ENCODE measurements at places on chromosomes 5 and 9.
A peak's percentile ranks its signal among the peaks of the same experiment; 100 is the strongest.

DNA sequence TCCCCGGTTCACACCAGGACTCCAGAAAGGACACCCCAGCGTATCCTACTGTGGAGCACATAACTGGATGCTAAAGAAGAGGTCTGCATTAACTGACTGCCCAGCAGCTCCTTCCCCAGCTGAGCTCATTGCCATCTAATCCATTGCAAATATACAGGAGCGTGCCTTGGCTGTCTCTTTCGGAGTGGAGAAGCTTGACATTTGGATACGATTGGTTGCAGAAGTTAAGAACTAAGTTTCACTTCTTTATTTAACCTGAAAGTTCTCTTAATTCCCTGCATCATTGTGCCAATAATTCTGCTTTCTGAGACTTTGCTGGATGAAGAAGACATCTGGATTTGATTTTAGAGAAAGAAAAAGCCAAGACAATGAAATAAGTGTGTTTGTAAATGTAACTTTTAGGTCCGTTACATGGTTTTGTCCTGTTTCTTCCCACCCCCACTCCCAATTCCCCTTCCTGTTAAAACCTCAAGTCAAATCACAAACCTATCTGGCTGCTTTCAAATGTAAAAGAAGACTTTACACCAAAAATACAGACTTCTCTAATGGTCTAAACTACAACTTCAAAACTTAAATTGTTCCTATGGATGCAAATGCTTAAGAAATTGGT, 33.9 kb downstream of the TAS2R1 start:
- DNase-seq: no peak

GRCh38 chr5:139186261-139186660, 11.9 kb downstream of the SIL1 start:
- DNase-seq: no peak

DNA sequence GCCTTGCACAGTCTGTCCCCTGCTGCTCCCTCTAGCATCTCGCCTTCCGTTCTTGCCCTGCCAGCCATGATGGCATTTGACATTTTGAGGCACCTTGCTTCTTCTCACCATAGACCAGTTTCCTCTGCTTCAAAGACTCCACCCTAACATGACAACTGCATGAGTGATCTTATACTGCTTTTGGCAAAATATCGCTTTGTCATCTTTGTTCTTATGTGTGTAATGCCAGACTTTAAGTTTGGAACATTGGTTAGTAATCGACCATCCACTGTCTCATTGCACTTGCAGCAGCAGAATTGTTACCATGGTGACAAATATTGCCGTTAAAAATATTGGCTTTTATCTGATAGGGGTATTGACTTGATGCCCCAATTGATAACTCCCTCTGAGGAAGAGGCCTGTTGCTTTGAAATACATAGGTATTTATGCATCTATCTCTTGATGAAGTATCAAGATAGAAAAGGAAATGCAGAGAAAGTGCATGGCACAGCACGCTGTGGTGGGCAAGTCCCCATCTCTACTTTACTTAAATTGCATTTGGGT, 6.8 kb downstream of the GARIN3 start:
- no peak for DNase-seq

DNA sequence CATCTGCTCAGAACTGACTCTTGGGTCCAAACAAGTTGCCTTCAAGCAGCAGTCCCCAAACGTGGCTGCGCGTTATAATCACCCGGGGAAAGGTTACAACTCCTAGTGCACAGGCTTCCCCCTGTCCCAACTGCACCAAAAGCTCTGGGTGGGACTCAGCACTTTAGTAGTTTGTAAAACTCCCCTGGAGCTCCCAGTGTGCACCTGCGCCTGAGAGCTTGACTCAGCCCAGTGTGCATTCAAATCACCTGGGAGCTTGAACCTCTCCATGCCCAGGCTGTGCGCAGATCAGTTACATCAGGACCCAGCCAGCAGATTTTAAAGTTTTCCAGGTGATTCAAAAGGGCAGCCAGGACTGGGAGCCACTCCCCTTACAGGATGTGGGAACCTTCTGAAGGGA, 151.4 kb downstream of the COL23A1 start:
- no peak for DNase-seq

- no peak for DNase-seq
Observed at GRCh38 chr9:123637945-123638634, 282.1 kb downstream of the CRB2 start.

- DNase-seq: no peak
Observed at GRCh38 chr5:166262395-166262794, 2029.0 kb upstream of the WWC1 start.

- peak; percentile 45 for DNase-seq
Observed at GRCh38 chr9:113623851-113624485, 160.4 kb downstream of the RGS3 start.

GRCh38 chr9:69174616-69175463, 763 bp downstream of the TJP2 start:
- DNase-seq: peak; percentile 82

DNA sequence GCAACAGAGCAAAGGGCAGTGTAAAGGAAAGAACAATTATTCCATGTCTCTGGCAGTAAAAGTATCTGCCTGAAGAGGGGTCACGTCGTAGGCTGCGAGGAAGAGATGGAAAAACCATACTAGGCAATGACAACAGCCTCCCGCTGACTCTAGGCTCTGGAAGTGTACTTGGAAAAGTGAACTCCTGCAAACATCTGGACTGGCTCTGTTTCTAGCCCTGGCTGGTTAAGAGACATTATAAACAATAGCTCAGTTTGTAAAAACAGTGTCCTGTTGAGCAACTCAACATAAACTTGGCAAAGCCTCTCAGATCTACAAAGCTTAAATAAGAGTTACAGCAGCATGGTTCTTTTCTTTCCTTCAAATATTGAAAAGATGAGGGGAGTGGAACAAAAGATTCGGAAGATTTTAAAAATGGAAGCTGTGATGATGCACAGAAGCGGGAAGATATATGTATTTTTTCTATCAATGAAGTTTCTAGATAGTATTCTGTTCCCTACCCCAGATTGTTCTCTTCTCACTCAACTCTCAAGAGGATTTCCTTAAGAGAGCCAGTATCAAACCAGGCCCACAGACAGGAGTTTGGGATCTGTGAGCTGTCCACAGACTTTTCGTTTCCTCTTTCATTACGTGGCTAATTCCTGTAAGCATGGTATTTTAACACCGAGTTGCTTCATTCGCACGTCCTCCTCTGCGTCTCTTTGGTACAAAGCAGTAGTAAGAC, 79.4 kb downstream of the SPTLC1 start:
- DNase-seq: no peak

- peak; percentile 90 for DNase-seq
Observed at GRCh38 chr9:130183133-130183762, 11.0 kb downstream of the NCS1 start.

GRCh38 chr5:31487506-31487905, 44.4 kb downstream of the DROSHA start:
- no peak for DNase-seq

DNA sequence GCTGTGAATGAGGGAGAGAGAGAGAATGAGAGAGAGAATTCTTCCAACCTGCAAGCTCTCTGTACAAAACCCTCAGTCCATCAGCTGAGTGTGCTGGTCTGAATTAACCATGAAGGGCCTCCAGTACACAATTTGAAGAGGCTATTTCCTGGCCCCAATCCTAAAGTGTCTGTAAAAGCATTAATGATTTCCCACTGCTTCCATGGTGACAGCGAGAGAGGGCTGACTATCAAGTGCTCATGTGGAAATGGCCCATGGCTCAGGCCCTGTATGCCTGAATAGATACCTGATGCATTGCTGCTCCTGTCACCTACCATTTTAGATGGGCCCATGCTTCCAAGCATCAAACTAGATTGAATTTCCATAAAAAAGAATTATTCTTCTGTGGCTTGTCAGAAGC, 592.4 kb downstream of the KIF4B start:
- no peak for DNase-seq

DNA sequence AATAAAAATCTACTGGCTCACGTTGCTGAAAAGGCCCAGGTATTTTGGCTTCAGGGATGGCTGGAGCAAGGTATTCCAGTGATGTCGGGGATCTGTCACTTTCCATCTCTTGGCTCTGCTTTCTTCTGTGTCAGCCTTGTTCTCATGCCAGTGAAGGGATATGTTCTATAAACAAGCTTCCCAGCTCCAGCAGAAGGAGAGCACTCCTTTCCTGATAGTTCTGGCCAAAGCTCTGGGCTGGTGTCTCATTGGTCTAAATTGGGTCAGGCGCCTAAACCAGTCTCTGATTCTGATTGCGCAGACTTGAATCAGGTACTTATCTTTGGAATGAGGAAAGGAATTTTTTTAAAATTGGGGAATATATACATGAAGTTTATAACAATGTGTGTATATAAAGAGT, 5.1 kb downstream of the SNX30 start:
- DNase-seq: no peak

GRCh38 chr9:132754236-132754635, 84.0 kb downstream of the GTF3C4 start:
- peak; percentile 40 for DNase-seq

GRCh38 chr5:1723957-1724821, 75.4 kb downstream of the MRPL36 start:
- peak; percentile 47 for DNase-seq

DNA sequence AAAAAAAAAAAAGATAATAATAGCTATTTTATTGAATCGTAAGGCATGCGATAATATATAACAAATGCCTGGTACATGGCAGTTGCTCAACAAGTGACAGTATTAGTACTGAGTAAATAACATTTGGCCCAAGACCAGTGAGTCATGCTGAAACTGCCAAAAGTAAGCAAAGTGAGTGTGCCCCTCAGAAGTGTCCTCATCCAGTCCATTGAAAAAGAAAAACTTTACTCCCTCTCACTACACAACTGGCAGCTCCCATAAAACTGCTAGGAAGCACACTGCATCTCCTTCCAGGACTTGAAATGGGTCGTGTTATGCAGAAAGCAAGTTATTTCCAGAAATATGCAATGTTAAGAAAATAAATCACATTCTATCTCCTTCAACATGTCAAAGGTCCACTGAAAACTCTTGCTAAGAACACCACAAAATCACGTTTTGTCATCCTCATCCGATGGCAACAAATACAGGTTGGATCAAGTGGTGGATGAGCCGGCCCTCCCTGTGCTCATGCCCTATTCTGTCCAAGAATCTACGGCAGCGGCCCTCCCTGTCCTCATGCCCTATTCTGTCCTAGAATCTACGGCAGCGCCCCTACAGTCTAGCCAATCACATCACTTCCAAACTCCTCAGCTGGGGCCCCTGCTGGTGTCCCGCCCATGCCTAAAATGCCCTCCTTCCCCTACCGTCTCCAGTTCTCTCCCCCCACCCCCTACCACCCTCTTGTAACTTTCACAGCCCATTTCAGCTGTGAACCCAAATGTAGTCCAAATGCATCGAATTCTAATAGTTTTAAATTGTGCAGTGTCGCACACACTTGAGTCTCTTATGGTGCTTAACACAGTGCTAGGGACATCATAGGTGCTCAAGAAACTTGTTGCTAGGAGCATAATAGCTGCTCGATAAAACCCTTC, 12.5 kb downstream of the PTCH1 start:
- no peak for DNase-seq

DNA sequence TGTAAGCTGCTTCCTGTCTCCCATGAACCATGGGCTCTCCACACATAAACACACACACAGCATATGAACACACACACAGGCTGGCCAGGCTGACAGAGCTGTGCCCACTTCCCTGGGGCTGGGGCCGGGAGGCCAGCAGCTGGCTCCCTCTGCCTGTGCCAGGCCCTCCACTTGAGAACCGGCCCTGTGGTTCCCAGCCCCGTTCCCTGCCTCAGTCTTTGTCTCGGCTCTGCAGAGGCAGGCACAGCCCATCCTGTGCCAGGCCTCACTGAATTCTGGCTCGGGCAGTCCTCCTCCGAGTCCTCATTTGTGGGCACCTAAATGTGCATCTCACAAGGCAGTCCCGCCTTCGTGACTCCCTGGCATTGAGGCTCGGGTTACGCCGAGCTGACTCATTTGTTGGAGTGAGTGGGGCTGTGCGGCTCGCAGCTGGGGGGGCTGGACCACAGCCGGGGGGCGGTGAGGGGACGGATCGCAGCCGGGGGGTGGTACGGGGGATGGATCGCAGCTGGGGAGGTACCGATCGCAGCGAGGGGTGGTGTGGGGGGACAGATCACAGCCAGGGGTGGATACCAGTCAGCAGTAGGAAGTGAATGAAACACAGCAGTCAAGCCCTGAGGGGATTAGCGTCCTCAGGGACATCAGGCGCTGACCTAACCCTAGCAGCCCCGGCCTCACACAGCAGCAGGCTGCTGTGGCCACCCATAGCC, 72.3 kb downstream of the PSMB7 start:
- peak; percentile 86 for DNase-seq

DNA sequence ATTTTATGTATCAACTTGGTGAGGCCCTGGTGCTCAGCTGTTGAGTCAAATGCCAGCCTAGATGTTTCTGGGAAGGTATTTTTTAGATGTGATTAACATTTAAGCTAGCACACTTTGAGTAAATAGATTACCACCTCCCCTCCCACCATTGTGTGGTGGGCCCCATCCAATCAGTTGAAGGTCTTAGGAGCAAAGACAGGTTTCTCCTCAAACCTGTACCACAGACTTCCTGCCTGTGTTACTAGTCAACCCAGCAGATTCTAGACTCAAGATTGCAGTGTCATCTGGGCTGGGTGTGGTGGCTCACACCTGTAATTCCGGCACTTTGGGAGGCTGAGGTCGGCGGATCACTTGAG, 33.8 kb downstream of the MRPL36 start:
- DNase-seq: no peak

GRCh38 chr5:102200861-102201260, 95.2 kb downstream of the SLCO4C1 start:
- no peak for DNase-seq

GRCh38 chr9:10661994-10662393, 49.2 kb upstream of the PTPRD start:
- DNase-seq: no peak

DNA sequence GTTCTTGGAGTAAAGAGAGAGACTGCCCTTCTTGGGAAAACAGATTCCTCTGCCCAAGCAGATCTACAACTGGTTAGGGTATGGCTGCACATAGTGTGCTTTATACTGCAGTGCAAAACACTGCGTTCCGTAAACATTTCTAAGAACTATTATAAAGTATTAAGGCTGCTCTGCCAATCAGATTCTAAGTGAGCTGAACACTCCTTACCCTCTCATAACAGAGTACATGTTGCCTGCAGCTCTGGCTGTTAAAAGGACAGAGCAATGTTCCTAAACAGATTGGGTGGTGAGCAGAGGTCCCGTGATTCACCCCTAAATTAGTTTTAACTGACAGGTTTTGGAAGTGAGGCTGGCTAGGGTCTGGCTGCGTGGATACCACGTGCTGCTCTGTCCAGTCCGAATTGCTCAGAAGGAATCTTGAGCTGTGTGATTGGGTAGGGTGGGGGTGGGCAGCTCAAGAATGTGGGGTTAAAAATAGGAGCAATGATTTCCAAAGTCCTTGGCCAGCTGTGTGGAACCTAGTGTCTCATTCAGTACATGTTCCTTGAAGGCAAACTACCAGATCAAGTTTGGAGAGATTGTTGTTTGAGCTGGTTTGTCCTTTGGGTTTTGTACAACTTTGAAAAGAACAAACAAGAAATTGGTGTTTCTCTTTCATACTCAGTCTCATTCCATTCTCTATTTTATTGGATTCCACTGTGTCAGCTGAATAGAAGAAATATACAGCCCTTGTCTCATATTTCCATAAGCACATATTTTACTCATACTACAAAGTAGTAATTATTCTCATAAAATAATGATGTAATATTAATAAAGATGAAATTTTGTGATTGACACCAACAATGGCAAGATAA, 497.6 kb upstream of the CD180 start:
- DNase-seq: peak; percentile 96

- DNase-seq: no peak
Observed at GRCh38 chr9:129182625-129183494, 4.8 kb upstream of the IER5L start.

GRCh38 chr5:59327191-59327980, 566.1 kb downstream of the PDE4D start:
- DNase-seq: no peak
